ENCODE measurements at places on chromosomes 3 and 15.

DNA sequence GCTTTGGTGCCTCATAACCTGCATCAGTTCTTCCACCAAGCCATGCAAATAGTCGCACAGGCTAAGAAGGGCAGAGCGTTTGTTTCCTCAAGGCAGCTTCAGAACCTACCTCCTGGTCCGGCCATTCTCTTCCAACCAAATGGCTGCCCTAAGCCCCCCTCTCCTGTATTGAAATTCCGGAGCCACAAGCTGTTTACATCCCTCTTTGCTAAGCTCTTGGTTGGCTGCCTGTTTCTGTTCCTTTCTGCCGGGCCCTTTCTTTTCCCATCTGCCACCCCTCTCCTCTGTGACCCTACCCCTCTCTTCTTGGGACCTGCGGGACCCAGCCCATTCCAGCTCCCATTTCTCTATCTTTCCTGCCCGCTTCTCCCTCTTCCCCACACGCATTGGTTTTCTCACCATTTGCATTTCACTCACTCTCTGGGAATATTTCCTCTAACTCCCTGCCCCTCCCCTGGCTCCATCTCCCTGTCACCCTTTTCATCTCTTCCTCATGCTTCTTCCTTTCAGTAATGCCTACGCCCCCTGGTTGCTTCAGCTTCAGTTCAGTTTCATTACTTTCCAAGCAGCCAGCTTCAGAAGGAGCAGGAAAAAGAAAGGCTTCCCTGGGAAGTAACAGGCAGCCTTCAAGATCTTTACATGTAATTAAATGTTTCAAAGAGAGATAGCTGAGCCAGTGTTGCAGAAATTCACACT lies 113.5 kb downstream of the RAB11A start:
- no peak for DNase-seq

DNA sequence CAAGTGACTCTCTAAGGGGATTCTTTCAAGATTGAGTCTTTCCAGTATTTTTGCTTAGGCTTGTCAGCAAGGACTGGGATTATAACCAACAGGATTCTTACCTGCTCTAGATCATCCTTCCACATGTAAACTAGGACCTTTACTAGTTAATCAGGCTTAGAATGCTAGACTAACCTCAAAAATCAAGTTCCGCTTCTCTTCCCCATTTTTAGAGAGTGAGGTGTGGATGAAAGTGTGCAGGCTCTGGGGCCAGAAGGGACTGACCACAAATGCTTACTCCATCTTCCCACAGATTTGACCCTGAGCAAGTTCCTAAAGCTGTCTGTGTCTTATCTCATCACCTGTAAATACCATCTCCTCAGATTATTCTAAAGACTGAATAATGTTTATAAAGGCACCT lies 89.5 kb upstream of the IL12A start:
- DNase-seq, result no peak

- no peak for DNase-seq
These were observed 75.0 kb upstream of the EPHB3 start for GRCh38 chr3:184486614-184487013.

DNA sequence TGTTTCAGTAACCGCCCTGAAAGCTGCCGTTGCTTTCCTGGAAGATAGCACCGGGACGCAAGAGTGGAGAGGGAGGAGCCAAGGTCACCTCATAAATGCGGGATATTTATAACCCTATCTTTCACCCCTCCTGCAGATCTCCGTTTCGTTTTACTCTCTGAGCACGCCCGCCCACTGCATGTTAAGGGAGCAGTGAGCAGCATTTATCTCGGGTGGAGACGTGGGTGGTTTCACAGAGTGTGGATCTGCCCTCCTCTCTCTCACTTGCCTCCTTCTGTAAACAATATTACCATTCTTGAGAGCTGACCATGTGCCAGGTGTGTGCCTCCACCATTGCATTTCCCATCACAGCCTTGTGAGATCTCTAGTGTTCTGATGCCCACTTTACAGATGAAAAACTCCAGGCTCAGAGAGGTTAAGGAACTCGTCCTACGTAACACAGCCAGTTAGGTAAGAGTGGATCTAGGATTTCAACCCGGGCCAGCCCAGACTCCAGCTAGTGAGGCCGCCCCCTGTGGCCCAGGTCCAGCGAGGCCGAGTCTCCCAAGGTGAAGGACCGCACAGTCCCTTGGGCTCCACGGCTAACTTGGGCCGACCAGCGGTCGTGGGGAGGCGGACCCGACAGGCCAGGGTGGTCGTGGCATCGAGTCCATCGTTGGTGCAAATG lies 16.9 kb upstream of the SEMA4B start:
- no peak for DNase-seq

DNA sequence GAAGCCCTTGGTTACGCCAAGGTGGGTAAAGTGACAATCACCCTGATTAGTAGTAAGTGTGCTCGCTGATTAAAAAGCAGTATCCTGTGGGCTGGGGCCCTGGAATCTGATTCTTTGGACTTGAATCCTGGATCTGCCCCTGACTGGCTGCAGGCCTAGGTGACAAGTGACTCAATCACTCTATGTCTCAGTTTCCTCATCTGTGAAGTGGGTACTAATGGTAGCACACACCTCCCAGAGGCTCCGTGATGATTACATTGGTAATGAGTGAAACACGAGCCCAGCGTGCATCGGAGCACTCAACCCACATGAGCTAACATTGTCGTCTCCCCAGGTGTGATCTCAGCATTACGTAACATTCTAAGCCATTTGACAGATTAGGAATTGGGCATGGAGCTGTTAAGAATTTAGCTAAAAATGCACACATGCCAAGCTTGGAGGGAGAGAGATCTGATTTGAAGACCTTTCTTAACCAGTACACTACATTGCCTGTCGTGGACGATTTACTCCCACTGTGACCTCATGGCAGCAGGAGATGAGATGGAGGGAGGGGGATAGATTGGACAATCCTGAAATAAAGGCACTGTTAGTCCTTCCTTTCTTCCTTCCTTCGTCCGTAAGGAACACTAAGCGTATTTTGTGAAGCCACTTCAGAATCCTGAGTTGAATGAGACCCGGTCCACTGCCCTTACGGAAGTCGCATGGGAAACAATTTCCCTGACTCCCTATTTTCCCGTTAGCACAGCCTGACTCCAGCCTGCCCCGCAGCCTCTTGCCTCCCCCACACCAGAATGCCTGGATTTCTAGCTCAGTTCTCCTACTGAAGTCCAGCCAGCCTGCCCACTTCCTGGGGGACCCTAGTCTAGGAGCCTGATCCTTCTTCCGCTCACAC lies 32.1 kb downstream of the MGLL start:
- no peak for DNase-seq
